ENCODE measurements at places on chromosomes 13 and 19.

- no peak for DNase-seq
Measured at GRCh38 chr13:42140494-42140893, 92.0 kb downstream of the DGKH start.

- DNase-seq = no peak
Measured at GRCh38 chr13:75400775-75401174, 81.2 kb downstream of the TBC1D4 start.

GRCh38 chr13:49271264-49271663 lies 23.5 kb downstream of the CDADC1 start:
- DNase-seq = no peak

- no peak for DNase-seq
Measured at GRCh38 chr13:106958621-106959048, 390.7 kb upstream of the ARGLU1 start.

DNA sequence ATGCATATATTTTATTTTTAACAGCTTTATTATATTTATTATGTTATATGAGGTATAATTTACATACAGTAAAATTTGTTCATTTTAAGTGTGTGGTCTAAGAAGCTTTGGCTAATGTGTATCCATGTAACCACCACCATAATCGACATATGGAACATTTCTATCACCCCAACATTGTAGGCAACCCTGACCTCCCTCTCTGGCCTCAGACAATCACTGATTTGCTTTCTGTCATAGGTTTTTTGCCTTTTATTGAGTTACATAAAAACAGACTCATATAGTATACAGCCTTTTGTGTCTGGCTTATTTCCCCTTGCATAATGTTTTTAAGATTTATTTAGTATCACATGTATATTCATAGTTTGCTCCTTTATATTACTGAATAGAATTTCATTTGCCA lies 90.7 kb upstream of the KL start:
- DNase-seq = no peak

GRCh38 chr13:48829536-48829935 lies 146.2 kb upstream of the FNDC3A start:
- DNase-seq = no peak

- DNase-seq = no peak
Measured at GRCh38 chr13:31327182-31327860, 127.5 kb downstream of the B3GLCT start.

DNA sequence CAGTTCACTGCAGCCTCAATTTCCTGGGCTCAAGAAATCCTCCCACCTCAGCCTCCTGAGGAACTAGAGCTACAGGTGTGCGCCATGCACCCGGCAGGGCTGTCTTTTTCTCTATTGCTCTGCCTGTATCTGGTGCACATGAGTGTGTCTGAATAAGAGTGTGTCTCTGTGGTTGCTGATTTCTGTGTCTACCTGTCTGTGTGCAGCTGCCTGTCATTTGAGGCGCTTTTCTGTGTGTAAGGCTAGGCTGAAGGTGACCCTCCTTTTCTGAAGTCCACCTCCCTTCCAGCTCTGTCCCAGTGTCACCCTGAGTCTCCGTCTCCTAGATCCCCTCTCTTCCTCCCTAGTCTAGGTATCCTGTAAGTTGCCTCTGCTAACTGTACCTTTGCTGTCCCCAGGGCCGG lies 1.5 kb upstream of the PRR12 start:
- no peak for DNase-seq

- DNase-seq = no peak
Measured at GRCh38 chr19:21590867-21591266, 85.5 kb downstream of the ZNF429 start.

DNA sequence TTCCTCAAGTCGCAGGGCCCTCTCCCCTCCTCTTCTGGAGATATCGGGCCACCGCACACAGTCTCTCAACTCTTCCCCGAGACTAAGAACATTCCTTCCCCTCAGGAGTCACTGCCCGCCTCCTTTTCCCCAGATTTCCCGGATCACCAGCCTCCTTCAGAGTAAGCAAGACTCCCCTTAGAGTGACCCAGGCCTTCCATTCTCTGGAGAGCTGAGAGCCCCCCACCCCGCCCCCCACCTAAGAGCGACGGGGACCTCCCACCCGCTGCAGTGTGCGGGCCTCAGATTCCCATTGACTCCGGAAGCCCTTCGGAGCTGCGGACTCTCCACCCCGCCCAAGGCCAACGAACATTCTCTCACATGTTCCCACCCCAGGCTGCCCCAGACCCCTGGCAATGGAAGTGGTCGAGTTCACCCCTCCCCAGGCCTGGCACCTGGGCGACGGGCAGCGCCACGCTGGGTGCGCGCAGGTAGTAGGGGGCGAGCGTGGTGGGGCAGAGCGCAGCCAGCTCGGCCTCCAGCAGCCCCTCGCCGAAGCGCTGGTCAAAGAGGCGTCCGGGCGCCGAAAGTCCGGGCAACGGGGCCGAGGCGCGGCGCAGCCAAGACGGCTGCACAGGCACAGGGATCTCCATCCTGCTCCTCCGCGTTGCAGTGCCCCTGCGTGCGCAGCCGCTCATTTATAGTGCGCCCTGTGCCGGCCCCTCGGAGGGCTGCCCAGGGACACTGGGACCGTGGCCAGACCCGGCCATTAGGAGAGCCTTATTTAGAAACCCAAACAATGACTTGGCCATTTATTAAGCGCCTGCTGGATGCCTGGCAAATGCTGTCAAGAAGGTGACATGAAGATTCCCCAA lies at the start of gene HSPB6:
Gene HSPB6 (minus strand): TSS at position 653 of the 854 bp plus-strand sequence. CDS start 21 bp downstream, at position 632.
- DNase-seq = peak; percentile 84

DNA sequence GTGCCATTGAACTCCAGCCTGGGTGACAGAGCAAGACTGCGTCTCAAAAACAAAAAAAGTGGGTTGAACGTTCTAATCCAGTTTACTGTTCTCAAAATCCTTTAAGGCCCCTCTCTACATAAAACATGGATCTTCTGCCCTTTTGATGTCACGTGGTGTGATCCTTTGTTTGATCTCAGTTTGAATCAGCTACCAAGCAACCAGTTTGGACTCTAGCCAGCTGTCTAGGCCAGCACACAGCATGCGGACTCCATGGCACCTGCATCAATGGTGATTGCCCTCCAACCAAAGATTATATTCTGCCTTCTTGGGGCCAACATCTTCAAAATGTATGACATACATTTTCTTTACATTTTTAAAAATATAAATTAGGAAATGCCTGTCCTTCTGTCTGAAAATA lies 365.4 kb downstream of the NDFIP2 start:
- no peak for DNase-seq

DNA sequence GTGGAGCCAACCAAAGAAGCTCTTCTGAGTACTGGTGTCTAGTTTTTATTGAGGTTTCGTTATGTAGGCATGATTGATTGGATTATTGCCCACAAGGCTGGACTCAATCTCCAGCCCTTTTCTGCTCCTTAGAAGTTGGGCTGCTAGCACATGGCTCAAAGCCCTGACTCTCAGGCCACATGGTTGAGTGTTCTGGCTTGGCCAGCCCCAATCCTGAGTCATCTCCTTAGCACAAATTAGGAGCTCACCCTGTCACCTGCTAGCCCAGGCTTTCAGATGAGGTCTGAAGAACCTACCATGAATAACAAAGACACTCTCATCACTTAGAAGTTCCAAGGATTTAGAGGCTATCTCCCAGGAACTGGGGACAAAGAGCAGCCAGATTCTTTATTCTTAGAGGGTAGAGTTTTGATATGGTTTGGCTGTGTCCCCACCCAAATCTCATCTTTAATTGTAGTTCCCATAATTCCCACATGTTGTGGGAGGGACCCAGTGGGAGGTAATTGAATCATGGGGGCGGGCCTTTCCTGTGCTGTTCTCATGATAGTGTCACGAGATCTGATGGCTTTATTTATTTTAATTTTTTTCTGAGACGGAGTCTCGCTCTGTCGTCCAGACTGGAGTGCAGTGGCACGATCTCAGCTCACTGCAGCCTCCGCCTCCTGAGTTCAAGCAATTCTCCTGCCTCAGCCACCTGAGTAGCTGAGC lies 11.3 kb downstream of the DPY19L3 start:
- peak; percentile 71 for DNase-seq

- DNase-seq = no peak
Measured at GRCh38 chr19:38274739-38275138, 10.4 kb downstream of the SPINT2 start.
